ENCODE measurements at places on chromosomes 5 and 9.

DNA sequence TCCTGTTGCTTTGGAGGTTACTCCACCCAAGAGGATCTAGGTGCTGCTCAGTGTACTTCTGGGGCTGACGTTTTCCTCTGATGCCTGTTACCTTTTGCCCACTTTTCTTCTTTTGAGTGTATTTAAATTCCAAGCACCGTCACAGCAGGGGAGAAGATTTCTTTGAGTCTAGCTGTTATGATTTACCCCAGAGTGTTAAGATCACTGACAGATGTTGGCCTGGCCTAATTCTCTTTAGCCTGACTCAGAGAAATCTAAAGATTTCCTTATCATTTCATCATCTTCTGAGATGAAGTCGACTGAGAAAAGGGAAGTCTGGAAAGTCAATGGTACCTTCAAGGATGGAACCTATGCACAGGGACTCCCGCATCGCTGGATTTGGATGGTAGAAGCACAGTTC is 191.5 kb downstream of the FBXL7 start:
- DNase-seq = no peak

- DNase-seq = no peak
Measured at GRCh38 chr5:6780802-6781391, 67.7 kb downstream of the TENT4A start.

GRCh38 chr5:172729588-172729987 is 41.4 kb downstream of the DUSP1 start:
- no peak for DNase-seq

DNA sequence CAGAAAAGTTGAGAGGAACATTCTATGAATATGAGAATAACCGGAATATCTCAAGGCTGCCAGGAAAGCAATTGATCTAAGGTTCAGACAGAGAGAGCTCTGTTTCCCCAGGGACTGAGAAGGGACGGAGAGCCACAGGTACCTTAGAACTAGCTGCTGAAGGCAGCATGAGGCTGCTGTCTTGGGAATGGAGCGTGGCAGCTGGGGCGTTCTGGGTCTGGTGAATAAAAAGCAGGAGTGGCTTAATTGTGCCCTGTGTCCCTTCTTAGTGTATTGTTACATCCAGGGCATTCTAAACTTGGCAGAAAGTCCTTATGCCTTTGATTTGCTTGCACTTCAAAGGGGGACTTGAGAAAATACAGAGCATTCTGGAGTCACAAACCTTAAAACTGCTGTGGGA is 434.5 kb downstream of the KDM4C start:
- no peak for DNase-seq

DNA sequence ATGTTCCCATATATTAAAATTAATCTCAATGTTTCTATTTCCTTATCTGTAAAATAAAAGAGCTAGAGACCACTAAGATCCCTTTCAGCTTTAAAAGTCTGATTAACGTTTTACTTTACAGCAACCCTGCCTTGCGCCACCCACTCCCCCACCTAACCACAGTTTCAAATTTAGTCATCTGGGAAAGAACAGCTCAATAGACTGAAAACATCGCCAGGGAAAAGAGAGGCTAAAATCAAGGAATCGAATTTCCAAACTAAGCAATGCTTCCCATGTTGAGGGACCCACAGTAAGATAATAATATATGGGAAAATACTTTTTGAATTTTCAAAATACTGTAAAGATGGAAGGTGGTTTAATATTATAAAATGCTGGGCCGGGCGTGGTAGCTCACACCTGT is 6.6 kb downstream of the SAXO1 start:
- DNase-seq = no peak

- no peak for DNase-seq
Measured at GRCh38 chr5:107329850-107330249, 340.9 kb downstream of the EFNA5 start.

DNA sequence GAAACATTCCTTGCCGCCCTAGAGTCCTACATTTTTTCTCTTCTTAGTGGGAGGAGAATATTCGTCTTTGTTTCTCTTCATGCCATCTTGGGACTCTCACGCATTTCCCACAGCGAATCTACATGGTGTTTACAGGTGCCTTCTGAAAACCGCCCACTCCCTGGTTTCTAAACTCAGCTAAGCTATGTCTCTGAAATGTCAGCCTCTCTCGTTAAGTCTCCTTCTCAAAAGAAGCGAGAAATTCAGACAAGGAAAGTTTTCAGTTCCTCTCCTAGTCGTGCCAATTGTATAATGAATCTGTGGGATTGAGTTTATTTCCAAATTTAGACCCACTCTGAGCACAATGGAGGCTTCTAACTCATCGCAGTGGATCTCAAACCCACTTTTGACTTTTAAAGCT is 186.8 kb upstream of the NFIB start:
- no peak for DNase-seq

- no peak for DNase-seq
Measured at GRCh38 chr9:35236692-35237091, 74.9 kb downstream of the UNC13B start.

DNA sequence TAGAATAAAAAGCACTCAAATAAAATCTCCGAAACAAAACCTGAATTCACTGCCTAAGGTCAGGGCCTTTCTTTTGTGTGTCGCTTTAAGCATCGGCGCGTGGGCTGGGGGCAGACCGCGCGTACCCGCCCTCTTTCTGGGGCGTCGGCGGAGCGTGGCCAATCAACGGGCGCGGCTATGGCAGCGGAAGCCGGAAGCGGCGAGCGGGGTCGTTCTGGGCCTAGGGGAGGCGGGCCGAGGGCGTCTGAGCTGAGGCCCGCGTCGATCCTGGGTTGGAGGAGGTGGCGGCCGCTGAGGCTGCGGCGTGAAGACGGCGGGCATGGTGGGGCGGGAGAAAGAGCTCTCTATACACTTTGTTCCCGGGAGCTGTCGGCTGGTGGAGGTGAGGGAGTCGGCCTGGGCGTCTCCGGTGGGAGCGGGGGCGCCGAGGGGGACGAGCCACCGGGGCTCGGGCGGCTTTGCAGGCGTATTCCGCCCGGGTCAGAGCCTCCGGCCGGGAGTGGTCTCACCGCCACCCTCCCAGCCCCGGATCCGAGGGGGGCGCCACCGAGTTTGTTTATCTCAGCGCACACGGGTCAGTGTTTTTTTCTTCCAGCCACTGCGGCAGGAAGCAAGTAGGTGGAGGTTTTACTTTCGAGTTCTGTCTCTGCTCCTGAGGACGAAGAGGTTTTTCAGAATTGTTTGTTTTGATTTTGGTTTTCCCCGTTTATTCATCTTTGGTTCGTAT is at the start of gene MAT2B:
Gene MAT2B, plus strand, starts transcription at position 252 of the 727 bp plus-strand sequence. Its CDS starts 68 bp downstream, at position 320.
- DNase-seq = peak; percentile 91

DNA sequence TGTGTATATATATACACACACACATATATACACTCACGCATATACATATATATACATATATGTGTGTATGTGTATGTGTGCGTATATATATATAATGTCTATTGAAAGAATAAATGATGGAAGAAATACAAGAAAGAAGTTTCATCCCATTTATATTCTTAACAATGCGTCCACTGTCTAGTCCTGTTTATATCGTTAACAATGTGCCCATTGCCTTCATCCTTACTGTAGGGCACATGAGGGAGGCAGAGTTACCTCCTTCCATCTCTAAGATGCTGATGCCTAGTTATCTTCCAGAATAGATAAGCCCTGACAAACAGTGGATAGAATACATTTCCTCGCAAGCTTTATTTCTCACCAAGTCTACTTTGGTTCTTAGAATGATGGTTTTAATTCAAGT is 389.8 kb upstream of the SEMA6A start:
- DNase-seq = no peak

DNA sequence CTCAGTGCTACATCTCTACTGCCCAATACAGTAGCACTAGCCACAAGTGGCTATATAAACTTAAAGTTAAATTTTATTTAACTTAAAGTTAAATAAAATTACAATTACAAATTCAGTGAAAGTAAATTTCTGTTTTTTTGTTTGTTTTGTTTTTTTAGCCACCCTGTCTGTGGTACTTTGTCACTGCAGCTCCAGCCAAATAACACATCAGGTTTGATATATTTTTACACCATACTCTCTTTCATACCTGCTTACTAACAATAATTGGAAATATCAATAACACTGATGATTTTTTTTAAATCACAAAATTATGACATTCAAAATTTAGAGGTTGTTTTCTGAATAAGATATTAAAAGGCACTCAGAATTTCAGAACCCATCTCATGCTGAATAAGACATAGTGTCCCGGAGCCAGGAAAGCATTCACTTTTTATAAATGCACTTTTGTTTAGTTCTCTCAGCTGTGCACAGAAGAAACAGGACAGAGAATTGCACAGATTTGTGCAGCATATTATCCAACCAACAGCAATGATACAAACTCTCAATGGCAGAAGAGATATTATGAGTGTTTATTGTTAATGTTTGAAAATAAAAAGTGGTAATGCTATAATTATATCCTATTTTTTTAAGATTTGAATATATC is 92.6 kb downstream of the EDIL3 start:
- no peak for DNase-seq

GRCh38 chr5:147659166-147659929 is 123.2 kb downstream of the JAKMIP2 start:
- no peak for DNase-seq

DNA sequence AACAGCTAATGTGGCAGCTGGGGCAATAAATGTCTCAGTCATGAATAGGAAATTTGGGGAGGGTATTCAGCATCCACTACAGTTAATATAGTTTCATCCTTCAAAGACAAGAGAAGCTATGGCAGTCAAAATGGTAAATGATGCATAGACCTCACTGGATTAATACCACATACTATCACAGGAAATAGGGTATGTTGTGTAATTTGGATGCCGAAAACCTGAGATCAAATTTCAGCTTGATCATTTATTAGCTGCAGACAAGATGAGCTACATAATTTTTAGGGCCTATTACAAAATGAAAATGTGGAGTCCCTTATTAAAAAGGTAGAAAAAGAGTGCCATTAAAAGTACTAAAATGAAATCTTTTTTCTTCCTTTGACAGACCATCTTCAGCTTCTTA is 112.6 kb upstream of the MTAP start:
- DNase-seq = no peak

- DNase-seq = no peak
Measured at GRCh38 chr9:136323371-136323789, 4.0 kb upstream of the GPSM1 start.

DNA sequence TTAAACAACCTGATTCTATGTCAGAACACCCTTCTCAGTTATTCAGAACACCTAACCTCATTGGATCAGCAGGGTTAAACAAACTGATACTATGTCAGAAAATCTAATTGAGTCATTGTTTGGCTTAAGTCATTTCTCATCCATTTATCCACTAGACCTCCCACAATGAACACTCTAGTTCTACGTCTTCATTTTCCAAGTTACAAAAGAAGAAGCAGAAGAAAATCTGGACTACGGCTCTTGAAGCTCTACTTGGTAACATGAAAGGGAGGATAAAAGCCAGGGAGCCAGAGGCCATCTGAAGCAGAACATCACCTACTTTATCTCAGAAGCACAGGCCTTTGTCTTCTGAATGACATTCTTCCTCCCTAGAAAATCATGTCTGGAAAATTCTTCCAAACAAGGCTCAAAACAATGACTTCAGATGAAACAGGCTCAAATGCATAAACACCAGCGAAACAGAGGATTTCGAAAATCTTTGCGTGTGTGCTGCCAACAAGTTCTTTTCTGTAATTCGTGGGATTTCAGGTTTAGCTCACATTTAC is 35.4 kb upstream of the TGFBI start:
- DNase-seq = no peak

GRCh38 chr9:130871395-130872062 is 25.1 kb downstream of the QRFP start:
- no peak for DNase-seq
